ENCODE measurements at places on chromosomes 5 and 9.

- no peaks in the 10 kb centered on the region for H3K27me3 ChIP-seq
- H3K36me3 ChIP-seq, result no peaks in the 10 kb centered on the region
- peak overlapping the region; percentile 21 for H3K27ac ChIP-seq
Observed at GRCh38 chr9:18472841-18473251, 1.1 kb upstream of the ADAMTSL1 start.

DNA sequence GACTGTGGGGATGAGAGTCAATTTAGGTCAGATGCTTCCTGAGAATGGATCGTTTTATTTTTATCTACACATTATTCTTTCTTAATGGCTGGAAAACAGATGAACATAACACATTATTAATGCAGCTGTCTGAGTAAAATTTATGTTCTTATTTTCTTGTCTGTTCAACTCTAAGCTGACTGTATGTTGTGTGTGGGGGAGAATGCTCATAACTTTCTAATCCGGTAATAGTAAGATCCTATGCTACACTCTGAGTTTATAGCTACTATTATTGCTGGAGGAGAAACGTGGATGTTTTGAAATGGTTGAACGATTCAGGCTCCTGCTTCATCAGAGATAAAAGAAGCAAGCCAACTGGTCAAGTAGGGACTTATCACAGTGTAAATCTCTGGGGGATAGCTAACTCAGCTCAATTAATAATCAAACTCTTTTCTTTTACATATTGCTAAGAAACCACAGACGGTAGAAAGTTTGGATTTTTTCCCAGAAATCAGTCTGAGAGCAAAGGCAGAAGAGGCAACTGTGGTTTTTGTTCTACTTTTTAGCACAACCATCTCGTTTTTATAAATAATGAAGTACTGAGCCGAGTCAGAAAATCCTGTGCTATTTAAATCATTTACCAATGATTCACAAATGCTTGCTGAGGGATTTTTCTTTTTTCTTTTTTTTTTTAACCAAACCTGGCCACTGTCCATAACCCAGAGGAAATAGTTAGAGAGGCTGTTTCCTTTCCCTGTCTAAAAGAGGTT is 265.0 kb upstream of the FAM174A start:
- no peak overlapping the region for H3K27ac ChIP-seq
- no peak for DNase-seq
- no peaks in the 10 kb centered on the region for H3K36me3 ChIP-seq
- H3K4me1 ChIP-seq, result peaks cover 9% of the 10 kb centered on the region
- H3K4me3 ChIP-seq, result no peak overlapping the region
- H3K27me3 ChIP-seq, result no peaks in the 10 kb centered on the region

GRCh38 chr9:29285818-29286217 is 1712.5 kb upstream of the C9orf72 start:
- H3K27ac ChIP-seq, result no peak overlapping the region
- no peaks in the 10 kb centered on the region for H3K27me3 ChIP-seq
- H3K4me3 ChIP-seq, result no peak overlapping the region
- H3K36me3 ChIP-seq, result no peaks in the 10 kb centered on the region

- no peak for DNase-seq
- no peaks in the 10 kb centered on the region for H3K27me3 ChIP-seq
- no peak overlapping the region for H3K4me3 ChIP-seq
- peaks cover 10% of the 10 kb centered on the region for H3K36me3 ChIP-seq
- H3K4me1 ChIP-seq, result no peaks in the 10 kb centered on the region
- H3K27ac ChIP-seq, result no peak overlapping the region
Observed at GRCh38 chr5:151470439-151470838, 23.0 kb downstream of the SLC36A1 start.

GRCh38 chr5:3129252-3129651 is 377.8 kb upstream of the IRX2 start:
- no peak overlapping the region for H3K4me3 ChIP-seq
- peaks cover 10% of the 10 kb centered on the region for H3K27me3 ChIP-seq
- no peak overlapping the region for H3K27ac ChIP-seq

GRCh38 chr9:119810645-119811429 is 441.6 kb upstream of the BRINP1 start:
- no peaks in the 10 kb centered on the region for H3K4me1 ChIP-seq
- no peaks in the 10 kb centered on the region for H3K36me3 ChIP-seq
- peaks cover 9% of the 10 kb centered on the region for H3K27me3 ChIP-seq
- DNase-seq, result no peak
